Muscle of arm (tissue), 14 donors: ENCODE measurements at places on chromosomes 12 and 14.

GRCh38 chr14:41986083-41986645 lies 379.5 kb downstream of the LRFN5 start:
- DNase-seq = no peak

DNA sequence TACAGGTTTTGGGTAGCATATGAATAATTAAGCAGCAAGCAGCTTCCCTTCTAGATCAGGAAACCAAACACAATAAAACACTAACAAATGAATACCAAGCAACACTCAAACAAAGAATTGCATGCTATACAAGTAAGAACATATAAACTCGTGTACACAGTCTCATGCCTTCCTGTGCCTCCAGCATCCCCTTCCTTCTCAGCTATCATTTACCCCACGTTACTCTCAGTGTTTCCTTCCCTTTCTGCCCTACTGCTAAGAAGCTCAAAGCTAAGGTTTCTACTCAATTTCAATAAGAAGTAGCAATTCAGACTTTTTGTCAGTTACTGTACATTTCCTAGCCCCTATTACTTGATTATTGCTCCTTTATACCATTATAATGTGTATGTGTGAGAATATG lies 81.0 kb downstream of the DUSP16 start:
- DNase-seq = no peak

DNA sequence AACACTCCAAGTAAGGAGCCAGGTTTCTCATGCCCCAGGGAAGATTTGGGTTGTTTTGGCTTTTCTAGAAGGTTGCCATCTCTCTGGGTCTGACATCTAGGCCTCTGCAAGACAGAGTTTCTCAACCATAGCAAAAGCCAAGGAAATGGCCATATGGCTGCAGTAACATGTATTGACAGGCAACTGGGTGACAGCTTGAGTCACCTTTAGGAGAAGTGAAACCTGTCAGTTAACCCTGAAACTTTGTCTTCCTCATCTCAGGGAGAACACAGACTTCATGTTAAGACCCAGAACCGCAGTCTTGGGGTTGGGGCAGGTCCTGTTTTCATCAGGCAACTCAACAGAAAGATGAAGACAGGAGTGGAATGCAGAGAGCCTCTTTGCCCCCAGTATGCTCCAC lies 46.0 kb upstream of the PLBD1 start:
- DNase-seq = no peak

GRCh38 chr12:65779091-65779642 lies 45.1 kb upstream of the HMGA2 start:
- DNase-seq = no peak

DNA sequence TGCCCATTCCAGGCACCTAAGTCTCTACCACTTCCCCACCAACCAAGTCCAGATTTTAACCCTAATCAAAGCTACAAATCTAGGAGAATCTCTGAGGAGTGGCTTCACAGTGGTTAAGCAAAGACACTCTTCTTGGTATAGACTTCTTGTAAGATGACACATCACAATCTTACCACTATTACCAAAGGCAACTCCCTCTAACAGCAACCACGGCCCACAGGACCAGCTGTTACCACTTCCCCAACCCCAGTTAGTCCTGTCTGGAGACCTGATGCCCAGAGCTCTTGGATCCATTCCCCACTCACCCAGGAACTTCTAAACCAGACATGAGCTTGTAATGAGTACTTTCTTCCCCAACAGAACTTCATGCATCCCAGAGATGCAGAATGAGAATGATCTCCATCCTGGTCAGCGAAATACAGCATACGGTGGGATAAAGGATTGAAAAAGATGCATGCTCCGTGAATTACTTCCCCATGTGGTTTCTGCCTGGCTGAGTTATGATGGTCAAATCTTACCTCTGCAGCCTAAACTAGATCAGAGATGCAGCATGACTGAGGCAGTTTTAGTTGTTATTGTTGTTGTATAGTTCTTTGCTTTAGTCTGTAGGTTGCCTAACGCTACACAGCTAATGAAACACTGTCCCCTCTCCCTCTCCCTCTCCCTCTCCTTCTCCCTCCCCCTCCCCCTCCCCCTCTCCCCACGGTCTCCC lies 87.7 kb upstream of the FOXN3 start:
- DNase-seq = no peak

DNA sequence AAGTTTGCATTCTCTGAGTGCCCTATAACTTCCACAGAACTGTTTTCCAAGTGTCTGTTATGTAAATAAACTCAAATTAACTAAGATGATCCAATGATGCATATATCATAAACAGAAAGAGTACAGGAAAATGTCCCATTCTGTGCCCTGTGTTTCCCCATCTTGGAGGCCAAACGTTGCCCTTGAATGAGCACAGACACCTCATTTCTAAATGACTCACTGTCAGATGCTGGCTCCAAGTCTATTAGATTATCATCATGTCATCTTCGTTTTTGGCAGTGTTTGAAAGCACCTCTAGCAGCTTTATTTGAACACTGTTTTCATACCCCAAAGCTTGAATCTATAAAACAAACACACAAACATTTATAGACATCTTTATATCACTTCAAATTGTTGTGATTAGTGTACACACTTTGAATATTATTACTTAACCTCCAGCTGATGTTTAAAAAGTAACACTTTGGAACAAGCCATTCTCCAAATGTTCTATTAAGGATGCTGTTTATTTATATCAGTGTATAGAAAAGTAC lies 424.2 kb downstream of the NOVA1 start:
- no peak for DNase-seq

DNA sequence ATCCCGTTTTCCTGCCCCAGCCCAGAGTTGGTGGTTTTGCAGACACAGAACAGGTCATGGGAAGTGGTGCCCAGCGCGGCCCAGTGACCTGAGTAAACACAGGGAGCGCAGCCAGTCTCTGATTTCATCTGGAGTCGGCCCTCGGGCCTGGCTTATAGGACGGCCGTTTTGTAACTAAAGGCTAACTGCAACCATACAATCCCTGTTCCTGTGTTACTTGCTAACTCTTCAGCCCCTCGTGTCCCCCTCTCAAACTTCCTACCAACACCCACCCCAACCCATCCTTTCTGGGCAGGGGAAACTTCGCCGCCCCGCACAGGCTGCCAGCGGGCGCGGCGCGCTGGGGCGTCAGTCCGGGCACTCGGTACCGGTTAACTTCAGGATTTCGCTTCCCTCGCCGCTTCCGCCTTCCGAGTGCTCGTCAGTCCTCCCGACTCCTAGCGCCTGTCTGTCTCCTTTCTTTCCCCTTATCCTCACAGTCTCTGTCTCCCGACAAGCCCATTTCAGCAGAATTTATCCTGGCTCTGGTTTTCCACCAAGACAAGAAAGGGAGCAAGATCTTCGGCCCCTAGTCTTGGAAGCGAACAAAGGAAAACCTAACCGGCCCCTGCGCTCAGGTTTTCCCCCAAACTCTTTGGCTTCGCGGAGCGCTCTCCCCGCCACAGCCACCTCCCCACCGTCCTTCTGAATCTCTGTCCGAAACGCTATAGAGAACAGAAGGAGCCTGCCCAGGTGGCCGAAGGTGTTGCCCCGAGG lies 2.0 kb downstream of the SIX1 start:
- DNase-seq = peak; percentile 69

- no peak for DNase-seq
Measured at GRCh38 chr12:57180321-57180989, 33.0 kb upstream of the LRP1-AS start.

GRCh38 chr12:114938487-114939210 lies 254.7 kb upstream of the TBX3 start:
- no peak for DNase-seq

- no peak for DNase-seq
Measured at GRCh38 chr12:121513464-121514183, 67.2 kb downstream of the KDM2B start.

- no peak for DNase-seq
Measured at GRCh38 chr12:10453156-10453555, at the start of gene KLRC1. TSS of gene KLRC1 (minus strand) at chr12:10453377. CDS start at chr12:10451156, 2,221 bp downstream.

DNA sequence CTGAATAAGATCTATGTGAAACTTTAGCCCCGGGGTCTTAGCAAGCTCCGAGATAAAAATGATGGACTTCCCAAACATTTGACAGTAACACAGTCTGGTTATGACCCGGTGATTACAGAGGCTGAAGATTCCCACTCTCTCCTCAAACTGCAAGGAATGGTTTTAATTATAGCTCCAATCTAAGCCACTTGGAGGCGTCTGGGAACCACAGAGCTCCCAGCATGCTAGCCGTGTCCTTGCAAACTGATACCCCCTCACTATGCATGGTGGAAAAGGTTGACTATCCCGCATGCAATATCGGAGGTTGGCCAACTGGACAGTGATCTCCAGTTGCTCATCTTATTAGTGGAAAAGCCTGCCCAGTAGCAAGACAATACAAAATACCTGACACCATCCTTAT lies 76.5 kb upstream of the GRIN2B start:
- DNase-seq = no peak

GRCh38 chr12:1927751-1928351 lies 9.4 kb upstream of the CACNA2D4 start:
- no peak for DNase-seq

GRCh38 chr14:89767861-89768268 lies 186.7 kb downstream of the EFCAB11 start:
- no peak for DNase-seq

DNA sequence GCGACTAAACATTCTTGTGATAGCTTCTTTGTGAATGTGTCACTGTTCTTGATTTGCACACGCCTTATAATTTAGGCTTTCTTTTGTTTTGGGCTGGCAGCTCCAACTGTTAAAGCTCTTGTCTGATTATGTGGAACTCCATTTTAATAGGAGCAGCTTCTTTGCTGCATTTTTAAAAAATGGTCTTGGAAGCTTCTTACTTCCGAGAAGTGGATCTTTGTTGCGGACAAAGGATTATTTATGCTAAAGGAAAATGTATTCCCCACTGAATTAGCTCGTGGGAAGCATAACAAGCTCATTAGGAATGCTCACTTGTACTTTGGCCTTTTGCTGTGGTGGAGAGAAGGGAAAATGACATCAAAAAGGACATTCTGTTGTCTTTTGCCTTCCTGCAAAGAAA lies 20.0 kb downstream of the GAS2L3 start:
- DNase-seq = peak; percentile 18

DNA sequence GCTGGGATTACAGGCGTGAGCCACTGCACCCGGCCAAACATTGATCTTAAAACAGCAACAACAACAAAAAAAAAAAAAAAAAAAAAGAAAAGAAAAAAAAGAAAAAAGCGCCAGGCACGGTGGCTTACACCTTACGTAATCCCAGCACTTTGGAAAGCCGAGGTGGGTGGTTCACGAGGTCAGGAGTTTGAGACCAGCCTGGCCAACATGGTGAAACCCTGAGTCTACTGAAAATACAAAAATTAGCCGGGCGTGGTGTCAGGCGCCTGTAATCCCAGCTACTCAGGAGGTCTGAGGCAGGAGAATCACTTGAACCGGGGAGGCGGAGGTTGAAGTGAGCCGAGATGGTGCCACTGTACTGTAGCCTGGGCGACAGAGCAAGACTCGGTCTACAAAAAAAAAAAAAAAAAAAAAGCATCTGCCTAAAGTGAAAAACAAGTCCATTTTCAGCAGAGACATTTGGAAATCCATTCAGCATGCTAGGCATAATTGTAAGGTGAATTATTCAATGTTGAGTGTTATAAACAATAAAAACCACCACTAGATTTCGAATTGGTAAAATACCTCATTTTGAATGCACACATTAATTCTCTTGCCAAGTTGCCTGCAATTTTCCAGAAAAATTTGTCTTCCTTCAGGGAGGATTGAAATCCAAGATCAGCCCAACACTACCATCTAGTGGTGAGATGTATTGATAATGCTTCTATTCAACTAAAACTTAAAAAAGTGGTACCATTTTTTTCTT lies 8.0 kb upstream of the CERS5 start:
- DNase-seq = peak; percentile 89

DNA sequence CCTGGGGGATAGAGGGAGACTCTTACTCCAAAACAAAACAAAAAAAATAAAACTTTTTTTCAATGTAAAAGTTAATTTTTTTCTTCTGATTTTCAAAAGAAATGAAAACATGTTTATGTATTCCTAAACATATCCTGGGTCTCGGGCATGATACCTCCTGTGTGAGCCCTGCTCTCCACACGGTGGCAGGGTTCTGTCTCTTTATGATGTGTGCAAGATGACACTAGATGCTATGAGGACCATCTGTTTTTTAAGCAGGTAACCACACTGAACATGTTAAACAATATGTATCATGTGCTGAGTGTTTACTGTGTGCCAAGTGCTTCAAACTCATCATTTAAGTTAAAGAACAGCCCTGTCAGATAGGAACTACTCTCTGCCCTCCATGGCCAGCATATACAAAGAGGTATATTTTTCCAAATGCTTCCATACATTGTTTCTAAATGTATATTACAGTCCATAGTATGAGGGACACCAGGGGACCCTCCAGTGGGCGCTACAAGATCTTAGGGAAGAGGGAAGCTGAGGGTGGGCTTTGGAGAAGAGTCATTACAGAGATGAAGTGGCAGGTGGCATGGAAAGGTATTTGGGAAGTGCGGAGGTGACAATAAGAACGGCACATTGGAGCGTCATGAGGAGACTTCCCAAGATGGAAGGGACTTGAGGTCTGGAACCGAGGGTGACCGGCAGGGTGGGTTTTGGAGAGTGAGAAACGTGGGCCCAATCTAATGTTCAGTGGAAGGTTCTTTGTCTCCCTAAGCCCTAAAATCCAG lies 28.5 kb downstream of the FOS start:
- no peak for DNase-seq
